ENCODE measurements at places on chromosomes 13 and 19.

DNA sequence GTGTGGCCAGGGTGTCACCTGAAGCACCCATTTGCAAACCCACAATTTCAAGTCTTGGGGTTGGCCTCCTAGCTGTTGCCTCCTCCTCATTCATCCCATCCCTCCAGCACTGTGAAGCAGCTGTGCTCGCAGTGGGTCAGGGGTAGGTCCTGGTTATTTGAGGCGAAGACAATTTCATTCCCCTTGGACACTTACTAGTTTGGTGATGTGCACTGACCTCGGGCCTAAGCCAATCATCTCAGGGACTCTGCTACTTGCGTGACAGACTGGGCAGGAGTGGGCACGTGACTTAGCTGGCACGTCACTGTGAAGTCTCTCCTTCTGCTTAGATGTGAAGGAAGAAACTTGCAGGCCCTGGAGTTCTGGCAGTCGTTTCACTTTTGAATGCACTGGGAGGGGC, 3.5 kb upstream of the ATP11A start:
- DNase-seq: no peak

- no peak for DNase-seq
Measured at GRCh38 chr19:6062274-6062673, 48.0 kb downstream of the RFX2 start.

DNA sequence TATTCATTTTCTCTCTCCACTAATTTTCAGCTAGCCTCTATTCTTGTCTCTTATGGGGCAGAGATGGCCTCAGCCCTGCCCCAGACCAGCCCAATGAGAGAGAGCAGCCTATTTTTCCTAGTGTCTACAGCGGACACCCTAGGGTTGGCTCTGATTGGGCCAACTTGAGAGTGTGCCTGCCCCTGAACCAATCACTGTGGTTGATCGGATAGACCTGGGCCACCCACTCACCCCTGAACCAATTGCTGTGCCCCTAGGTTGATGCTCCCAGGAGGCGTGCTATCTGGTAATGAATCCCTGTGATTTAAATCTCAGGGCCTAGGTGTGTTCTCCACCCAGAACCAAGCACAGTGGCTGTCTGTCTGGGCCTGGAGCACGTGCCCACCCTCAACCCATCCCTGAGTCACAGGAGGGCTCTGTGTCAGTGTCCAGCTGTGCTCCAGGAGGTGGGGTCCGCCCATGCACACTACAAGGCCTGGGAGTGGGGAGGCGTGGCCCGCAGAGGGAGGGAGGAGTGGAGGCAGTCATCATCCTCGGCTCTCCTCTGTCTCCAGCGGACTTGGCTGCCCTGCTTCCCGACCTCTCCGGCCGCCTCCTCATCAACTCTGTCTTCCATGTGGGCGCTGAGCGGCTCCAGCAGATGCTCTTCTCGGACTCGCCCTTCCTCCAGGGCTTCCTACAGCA, 14.9 kb upstream of the SCN1B start:
- DNase-seq: no peak

DNA sequence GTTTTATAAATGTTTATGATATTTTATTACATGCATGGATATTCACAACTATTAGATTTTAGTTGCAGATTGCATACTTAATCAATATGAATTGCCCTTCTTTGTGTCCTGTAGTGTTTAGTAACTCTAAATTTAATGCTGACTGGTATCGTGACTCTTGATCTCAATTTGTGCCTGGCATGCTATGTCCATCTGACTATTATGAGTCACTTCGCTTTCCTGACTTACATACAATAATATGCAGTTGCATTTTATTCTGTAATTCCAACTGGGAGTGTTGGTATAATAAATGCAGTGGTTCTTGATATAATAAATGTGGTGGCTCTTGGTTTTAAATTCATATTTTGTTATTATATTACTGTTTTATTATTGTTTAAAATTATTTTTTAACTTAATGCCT, 277.5 kb downstream of the LIG4 start:
- DNase-seq: no peak

DNA sequence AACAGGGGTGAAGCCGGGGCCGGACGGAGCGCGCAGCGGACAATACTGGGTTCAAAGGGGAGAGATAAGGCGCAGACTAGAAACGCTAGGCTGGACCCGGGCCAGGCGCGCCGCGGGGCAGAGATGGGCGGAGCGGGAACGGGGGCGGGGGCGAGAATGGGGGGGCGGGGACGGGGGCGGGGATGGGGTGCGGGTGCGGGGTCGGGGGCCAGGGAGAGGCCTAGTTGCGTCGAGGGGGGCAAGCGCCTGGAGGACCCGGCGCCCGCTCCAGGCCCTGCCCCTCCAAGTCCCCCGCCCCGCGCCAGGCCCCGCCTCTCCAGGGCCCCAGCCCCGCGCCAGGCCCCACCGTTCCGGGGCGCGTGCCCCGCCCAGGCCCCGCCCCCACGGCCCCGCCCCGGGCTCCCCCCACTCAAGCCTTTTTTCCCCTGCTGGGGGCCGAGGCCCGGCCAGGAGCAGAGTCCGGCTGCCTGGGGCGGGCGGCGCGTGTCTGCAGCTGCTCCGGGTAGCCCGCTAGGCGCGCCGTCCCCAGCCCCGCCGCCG, at the start of gene CERS4:
CERS4 (plus strand) TSS at position 449 of the 540 bp plus-strand sequence. CDS start 41,707 bp downstream, outside the sequence.
- DNase-seq: peak; percentile 83

All from activated naive CD4-positive, alpha-beta T cell treated with anti-CD3 and anti-CD28 coated beads, Interleukin-2, amount 50 U/mL, for 16 hours (primary cell).